Stimulated activated CD4-positive, alpha-beta T cell treated with anti-CD3 and anti-CD28 coated beads, TNF-alpha, amount 100 ng/mL, for 4 hours (primary cell): ENCODE measurements at places on chromosomes 12 and 14.
A peak's percentile ranks its signal among the peaks of the same experiment; 100 is the strongest.

DNA sequence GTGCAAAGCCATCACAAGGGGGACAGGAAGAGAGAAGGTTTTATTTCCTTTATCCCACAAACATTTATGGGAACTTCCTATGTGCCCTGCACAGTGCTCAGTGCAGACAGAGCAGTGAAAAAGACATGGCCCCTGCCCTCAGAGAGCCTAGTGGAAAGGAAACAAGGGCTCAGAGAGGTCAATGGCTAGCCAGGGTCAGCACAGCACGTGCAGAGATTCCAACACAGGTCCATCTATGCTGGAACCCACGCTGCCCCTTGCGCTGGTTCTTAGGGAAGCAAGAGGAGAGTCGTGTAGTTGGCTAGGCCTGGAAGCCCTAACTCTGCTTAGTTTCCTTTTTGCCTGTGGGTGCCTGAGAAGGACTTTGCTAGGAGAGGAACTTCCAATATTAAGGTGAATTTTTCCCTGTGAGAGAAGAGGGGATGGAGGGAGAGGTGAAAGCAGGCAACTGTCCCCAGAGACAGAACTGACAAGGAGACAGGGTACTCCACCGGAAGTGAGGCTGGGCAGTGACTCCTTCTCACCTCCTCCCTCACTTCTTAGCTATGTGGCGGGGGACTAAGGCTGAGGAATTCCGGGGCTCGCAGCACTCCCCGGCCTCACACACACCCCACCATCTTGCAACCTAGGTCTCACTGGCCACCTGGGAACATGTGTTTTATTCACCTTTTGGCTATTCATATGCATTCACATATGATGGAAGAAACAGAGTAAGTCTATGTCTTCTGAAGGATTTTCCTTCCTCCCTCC, 12.1 kb upstream of the GPX2 start:
- DNase-seq, result no peak

- DNase-seq, result no peak
Observed at GRCh38 chr12:90842477-90842876, 112.5 kb downstream of the CCER1 start.

DNA sequence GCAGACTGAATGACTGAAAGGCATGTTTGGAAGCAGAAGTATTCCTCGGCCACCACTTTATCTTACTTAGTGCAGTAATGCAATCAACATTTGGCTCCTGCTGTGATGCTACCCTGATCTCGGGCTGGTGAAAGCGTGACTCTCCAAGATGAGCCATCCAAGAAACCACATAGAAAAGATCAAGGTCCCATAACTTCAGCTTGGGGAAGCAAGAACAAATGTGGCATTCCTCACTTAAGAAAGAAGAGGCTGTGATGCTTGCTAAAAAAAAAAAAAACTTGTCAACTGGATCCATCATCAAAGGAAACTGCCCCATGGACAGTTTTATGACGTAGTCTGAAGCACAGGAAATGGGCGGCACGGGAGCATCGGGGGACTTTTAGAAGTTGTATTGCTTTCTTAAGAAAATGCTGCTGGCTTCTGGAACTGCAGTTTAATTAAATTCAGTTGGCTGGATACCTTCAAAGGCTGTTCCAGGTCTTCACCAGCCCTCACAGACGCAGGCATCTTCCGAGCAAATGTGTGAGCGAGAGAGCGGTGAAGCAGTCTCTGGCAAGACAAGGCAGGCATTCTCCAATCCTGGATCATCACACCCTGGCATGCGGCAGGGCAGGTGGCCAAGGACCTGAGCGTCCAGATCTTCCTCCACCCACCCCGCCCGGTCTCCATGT, 38.2 kb upstream of the MAP1LC3B2 start:
- DNase-seq, result no peak

GRCh38 chr12:81350309-81350708, 272.4 kb downstream of the ACSS3 start:
- DNase-seq, result no peak

GRCh38 chr14:104805326-104805678, 4.4 kb downstream of the ZBTB42 start:
- DNase-seq, result no peak

DNA sequence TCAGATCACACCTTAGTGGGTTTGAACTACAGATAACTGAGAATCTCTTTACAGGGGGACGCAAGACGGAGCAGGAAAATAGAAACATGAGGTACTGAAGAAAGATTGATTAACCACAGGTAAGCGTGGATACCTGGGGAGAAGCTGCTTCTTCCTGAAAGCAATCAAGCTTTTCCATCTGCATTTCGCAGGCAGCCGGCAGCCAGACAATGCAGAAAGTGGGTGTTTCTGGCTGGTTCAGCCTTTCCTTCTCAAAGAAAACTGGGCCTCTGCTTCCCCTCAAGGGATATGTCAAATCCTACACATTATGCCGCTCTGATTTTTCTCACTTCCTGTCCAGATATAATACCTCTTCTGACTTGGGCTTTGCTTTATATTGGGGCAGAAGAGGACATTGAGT, 39.1 kb upstream of the PPFIA2 start:
- DNase-seq, result no peak

GRCh38 chr14:28052251-28052650, 714.3 kb upstream of the FOXG1 start:
- no peak for DNase-seq

DNA sequence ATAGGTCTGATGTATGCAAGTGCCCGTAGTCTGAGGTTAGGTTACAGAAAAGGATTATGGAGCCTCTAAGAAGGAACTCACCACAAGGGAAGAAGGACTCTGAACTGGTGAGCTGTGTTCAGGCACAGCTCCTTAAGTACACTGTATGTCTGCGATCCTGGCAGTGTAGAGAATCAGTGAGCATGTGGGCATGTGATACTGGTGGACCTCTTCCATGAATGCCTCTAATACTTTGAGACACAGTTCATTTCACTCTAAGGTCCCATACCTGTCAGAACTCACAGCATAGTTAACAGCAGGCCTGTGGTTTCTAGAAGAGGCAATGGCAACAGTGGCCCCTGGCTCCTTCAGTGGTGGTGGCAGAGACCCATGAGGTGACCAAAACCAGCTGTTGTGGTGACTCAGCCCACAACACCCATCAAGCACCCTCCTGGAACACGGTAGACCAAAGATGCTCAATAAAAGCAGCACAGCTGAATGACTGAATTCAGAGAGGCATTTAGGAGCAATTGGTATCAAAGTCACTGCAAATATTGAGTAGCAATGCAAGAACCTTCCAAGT, 6.9 kb upstream of the OR6J1 start:
- DNase-seq, result no peak

- DNase-seq, result no peak
Observed at GRCh38 chr12:54486173-54486867, 11.2 kb upstream of the NCKAP1L start.

DNA sequence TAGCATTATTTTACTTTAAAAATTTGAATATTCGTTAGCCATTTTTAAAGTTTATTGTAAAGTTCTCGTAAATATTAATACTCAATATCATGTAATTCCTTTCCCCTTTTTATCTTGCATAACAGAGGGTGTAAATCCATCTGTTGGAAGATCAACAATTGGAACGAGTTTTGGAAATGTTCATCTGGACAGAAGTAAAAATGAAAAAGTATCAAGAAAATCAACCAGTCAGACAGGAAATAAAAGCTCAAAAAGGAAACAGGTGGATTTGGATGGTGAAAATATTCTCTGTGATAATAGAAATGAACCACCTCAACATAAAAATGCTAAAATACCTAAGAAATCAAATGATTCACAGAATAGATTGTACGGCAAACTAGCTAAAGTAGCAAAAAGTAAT, 1.8 kb downstream of the PMCH start:
- no peak for DNase-seq

GRCh38 chr14:80954687-80955299, 628 bp upstream of the TSHR start:
- peak; percentile 54 for DNase-seq

GRCh38 chr12:126419131-126419530, 1353.9 kb downstream of the AACS start:
- no peak for DNase-seq

DNA sequence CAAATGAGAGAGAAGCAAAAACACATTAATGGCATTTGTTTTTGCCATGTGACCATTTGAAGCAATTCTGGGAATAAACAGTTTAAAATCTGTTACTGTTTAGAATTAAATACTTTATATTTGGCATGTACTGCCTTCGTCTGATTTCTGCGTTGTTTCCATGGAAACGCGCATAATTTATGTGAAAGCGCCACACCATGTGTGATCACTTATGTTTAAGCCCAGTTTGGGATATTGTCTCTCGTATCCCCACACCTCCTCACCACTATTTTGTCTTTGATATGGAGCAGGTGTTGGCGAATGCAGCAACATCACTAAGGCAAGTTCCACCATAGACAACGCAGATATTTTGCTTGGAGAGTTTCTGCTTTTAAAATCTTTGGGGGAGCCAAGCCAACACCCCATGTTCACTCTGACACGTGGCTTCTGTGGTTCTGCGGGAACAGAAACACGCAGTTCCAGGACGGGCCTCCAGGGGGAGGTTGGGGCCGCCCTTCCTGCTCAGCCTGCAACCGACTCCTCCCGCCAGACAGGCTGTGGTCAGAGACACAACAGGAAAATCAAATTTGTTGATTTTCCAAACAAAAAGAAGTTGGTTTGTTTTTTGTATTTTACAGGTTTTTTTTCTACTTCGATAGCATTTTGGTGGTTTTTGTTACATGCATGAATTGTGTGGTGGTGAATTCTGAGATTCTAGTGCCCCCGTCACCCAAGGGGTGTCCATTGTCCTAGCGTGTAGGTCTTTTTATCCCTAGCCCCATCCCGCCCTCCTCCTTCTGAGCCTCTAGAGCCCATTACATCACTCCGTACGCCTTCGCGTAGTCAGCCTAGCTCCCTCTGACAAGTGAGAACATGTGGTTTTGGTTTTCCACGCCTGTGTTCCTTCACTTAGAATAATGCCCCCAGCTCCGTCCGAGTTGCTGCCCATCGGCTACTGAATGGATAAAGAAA, 101.9 kb upstream of the SFSWAP start:
- peak; percentile 32 for DNase-seq

GRCh38 chr14:39731912-39732311, 299.7 kb upstream of the FBXO33 start:
- no peak for DNase-seq

GRCh38 chr12:57012600-57013465, 3.5 kb downstream of the TAC3 start:
- DNase-seq, result no peak

- no peak for DNase-seq
Observed at GRCh38 chr12:96323906-96324305, 76.3 kb downstream of the CDK17 start.

DNA sequence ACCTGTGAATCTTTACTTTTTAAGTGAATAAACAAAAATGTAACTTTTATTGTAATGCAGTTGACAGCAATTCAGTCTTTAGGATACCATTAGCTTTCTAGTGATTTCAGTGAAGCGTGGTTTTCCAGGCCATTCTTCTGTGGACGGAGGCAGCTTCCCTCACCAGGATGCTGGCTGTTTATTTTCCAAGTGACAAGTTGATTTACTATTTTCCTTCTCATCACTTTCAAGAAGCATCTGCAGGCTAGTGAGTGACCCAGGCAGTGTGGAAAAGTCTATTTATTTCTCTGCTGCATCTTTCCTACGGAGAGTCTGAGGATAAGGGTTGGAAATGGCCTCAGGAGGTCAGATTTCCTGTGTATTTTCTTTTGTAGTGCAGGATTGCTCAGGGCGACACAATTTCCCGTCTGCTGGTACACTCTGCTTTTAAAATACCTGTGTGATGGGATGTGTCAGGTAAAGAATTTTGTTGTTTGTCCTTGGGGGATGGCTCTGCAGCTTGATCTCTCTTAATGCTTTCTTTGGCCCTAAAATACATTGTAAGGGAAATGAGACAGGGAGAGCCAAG, 467.8 kb downstream of the NRXN3 start:
- DNase-seq, result no peak

DNA sequence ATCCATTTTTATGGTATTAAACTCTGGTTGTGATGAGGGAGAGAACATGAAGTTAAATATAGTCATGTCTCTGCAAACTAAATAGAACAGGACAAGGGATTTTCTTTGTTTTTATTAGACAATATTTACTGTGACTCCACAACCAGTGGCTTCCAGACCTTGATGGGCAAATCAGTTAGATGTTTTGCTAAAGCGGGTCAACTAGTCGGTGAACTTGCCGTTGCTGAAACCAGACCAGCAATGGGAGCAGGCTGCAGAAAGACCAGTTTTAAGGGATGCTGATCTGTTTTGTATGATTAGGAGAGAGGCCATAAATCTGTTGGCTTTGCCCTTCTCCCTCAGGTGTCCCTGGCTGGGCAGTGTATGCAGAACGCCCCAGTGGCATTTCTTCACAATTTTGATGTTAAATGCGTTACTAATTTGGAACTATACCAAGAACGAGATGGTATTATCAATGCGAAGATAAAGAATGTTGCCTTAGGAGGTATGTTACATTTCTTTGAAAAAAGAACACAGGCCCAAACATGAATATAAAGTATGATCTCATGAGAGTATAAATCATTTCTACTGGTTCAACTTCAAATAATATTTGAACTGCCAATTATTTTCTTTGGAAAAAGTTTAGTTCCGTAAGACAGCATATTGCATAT, 19.4 kb downstream of the TCTN2 start:
- no peak for DNase-seq
